Forelimb muscle (tissue), 1 donor: ENCODE measurements at places on chromosomes 7 and 10.

GRCh38 chr10:89217057-89217990, 10.2 kb upstream of the CH25H start:
- DNase-seq, result no peak

- DNase-seq, result no peak
Measured at GRCh38 chr10:60237977-60238758, 151.5 kb downstream of the ANK3 start.

GRCh38 chr10:1425879-1426278, 311.4 kb downstream of the ADARB2 start:
- DNase-seq, result no peak

DNA sequence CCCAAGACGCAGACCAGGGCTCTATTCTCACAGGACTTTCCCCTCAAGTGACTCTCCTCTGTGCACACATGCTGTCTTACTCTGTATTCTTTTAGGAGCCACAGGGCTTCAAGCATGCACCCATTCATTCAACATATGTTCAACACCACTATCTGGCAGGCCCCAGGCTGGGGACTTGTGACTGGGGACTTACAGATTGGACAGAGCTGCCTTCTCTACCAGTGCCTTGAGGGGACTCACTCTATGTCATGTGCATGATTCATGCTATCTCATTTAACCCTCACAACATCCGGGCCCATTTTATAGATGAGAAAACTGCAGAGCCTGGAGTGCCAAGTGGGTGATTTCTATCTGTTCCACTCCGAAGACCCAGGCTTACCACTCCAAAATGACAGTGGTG, 34.3 kb downstream of the MYL10 start:
- DNase-seq, result no peak

- DNase-seq, result no peak
Measured at GRCh38 chr7:152924826-152925411, 165.4 kb downstream of the ACTR3B start.

- no peak for DNase-seq
Measured at GRCh38 chr10:26737730-26738129, 40.2 kb downstream of the PDSS1 start.

- no peak for DNase-seq
Measured at GRCh38 chr7:43754596-43754995, 3.9 kb upstream of the BLVRA start.

DNA sequence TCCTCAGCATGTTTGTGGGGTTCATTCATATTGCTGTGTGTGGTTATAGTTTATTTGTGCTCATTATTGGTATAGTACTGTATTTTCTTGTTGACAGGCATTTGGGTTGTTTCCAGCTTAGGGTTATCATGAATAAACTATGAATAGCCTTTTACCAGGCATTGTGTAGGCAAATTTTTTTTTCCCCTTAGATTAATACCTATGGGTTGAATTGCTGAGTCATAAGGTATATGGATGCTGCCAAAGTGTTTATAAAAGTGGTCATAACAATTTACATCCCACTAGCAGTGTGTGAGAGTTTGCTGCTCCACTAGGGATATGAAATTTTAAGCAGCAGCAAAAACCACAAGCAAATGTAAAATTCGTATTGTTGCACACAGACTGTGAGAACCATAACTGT, 175.0 kb downstream of the PLPP4 start:
- no peak for DNase-seq
